ENCODE measurements at places on chromosomes 2 and 18.

DNA sequence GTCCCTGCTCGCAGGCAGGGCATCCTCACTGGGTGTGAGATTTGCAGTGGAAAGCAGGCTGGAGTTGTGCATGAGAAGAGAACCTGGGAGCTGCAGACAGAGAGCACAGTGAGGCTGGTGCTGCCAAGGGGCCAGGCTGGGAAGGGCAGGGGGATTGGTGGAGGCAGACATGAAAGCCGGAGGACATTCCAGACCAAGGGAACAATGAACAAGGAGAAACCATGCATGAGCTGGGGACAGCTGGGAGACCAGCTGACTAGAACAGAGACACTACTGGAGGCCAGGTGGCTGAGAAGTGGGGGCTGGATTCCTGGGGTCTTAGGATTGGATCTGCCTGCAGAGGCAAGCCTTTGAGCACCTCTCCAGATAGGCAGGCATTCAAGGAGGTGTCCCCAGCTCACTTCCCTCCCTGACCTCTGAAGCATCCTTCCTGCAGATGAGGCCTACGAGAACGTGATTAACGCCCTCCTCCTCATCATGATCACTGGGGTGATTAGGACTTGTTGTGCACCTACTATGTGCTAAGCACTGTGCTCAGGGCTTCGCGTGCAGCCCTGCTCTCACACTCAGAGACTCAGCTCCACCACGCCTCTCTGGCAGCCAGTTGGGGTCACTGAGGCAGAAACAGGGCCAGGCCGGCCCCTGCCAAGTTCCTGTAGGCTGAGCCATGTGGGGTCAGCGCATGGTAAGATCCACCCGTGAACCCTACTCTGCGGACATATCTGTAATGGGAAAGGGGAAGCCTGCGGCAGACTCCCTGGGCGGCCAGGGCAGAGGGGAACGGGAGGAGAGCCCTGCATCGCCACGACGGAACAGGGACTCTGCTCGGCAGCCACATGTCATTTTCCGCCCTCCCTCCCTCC, 74.8 kb upstream of the SLC66A3 start:
- no peak for DNase-seq

DNA sequence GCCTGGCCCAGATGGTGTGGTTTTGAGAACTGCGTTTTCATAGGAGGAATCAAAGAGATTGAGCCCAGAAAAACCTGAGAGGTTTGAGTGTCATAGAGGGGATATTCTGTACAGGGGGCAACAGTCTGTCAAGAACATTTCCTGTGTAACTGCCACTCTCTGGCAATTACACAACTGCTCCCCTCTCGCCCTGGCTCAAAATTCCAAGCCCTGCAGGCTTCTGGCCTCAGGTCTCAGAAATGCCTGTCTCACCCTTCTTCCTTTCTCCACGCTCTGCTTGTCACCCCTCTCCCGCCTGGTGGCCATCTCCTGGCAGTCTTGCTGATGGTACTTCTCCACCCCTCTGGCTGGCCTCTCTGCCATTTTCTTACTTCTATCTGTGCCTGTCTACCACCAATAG, 4.0 kb downstream of the VAMP5 start:
- no peak for DNase-seq

DNA sequence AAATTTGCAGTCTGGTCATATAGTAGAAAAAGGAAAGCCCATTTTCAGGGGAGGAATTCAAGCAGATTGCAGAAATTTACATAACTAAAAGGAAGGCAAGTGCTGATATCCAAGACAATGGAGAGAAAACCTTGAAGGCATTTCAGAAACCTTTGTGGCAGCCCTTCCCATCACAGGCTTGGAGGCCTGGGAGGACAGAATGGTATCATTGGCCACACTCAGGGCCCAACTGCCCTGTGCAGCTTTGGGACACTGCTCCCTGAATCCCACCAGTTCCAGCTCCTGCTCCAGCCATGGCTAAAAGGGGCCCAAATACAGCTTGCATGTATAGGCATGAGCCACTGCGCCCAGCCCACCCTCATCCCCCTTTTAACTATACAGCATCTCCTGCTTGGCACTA, 81.1 kb upstream of the NYAP2 start:
- no peak for DNase-seq

DNA sequence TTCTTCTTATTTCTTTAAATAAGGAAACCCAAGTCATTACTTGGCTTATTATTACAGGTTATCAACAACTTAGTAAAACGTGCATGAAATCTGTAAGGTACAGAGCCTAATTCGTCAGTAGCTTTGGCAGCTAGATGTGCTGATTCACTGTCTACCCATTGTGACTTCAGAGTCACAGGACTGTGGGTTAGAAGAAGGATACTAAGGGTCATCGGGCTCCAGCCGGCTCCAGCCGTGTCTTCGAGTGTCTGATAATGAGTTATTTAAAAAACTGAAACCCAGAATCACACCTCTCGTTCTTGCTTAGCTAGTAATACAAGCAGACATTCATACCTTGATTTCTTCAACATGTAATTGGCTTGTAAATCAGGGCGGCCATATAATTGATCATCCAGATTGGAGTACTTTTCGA, 170.5 kb downstream of the FMNL2 start:
- no peak for DNase-seq

- DNase-seq: peak; percentile 75
These were observed 1.6 kb upstream of the PSTPIP2 start for GRCh38 chr18:46073474-46074331.

GRCh38 chr2:68737711-68738110, 3.1 kb downstream of the ARHGAP25 start:
- DNase-seq: peak; percentile 78

GRCh38 chr2:3742743-3743508, 39.6 kb downstream of the DCDC2C start:
- DNase-seq: no peak

DNA sequence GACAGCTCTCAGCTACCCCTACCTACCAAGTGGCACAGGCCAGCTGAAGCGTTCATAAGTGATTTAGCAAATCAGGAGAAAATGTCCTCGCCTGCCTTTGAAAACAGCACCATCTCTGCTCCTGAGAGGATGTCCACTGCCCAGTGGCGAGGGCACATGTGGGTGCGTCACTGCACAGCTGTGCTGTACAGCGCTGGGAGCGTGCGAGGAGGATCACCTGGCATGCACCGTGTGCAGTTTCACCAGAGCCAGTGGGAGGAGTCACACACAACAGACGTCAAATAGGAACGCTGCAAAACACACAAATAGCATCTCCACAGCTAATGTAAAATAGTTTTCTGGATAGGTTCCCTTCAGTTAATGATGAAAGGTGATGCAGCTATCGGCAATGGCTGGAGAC, 154.1 kb downstream of the HDAC4 start:
- DNase-seq: no peak

- no peak for DNase-seq
These were observed 285.0 kb upstream of the KCNH7 start for GRCh38 chr2:163123526-163123925.
